ENCODE measurements at places on chromosomes 3 and 15. TPM values are rescaled to one million over a fixed set of nuclear protein-coding genes. Genes with fewer than 3 reads are reported as not detected.

- no peak for DNase-seq
Observed at GRCh38 chr3:8589880-8590556, 54.6 kb downstream of the SSUH2 start.

DNA sequence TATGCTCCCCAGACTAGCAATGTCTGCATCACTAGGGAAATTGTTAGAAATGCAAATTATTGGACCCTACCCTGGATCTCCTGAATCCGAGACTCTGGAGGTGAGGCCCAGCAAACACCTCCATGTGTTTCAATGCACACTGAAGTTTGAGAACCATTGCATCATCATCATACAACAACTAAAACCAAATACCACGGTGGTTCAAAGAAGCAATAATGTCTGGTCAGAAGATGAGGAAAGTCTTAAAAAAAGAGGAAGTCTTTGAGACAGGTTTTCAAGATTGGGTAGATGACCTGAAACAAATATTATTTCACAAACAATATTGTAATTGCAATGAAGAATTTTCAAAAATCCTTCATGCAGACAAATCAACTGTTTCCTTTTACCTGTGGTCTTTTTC, 60.3 kb upstream of the TRA2B start:
- DNase-seq: no peak

DNA sequence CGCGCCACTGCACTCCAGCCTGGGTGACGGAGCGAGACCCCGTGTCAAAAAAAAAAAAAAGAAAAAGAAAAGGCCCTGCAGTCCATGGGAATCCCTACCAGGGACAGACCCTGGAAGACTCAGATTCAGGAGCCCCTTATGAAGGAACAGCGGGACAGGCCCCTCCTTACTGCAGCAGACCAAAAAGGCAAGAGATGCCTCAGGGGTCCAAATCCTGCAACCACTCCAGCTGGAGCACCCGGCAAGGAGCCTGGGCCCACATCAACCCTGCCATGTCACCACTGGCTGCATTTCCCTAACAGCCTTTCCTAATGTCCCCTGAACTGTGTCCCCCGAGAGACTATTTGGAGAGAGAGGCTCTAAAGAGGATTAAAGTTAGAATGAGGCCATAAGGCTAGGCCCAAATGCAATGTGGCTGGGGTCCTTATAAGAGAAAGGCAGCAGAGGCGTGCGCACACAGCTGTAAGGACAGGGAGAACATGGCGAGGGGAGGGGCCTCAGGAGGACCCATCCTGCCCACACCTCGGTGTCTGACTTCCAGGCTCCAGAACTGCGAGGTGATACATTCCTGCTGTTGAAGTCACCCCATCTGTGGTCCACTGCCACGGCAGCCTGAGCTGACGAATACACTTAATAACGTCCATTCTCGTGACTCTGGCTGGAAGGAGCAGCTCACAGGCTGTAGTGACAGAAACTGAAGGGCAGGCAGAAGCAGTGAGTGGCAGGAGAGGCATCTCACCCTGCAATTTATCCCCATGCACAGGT, 78.1 kb downstream of the ATP10A start:
- DNase-seq: no peak

- no peak for DNase-seq
Observed at GRCh38 chr3:112687211-112687610, 46.3 kb upstream of the CCDC80 start.

DNA sequence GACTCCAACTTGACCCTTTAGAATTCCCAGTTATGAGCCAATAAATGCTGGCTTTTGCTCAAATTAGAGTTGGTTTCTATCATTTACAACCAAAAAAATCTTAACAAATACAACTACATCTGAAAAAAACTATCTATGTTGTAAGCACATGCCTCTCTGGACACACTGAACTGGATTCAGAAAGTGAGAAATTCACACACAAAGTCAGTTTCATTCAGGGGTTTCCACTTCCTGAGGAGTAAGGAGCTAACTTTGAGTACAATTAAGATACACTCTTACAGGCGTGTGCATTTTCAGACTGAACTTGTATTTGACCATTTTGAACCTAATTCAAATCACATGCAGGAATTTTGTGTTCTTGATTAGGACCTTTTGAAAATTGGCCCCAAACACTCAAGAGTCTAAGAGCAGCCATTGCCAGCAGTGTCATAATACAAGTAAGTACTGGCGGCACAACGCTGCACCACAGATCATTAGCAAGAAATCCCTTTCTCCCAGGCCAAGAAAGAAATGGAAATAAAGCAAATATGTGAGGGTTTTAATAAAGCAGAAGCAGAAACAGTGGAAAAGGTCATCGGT, 31.2 kb downstream of the LINS1 start:
- DNase-seq: no peak

DNA sequence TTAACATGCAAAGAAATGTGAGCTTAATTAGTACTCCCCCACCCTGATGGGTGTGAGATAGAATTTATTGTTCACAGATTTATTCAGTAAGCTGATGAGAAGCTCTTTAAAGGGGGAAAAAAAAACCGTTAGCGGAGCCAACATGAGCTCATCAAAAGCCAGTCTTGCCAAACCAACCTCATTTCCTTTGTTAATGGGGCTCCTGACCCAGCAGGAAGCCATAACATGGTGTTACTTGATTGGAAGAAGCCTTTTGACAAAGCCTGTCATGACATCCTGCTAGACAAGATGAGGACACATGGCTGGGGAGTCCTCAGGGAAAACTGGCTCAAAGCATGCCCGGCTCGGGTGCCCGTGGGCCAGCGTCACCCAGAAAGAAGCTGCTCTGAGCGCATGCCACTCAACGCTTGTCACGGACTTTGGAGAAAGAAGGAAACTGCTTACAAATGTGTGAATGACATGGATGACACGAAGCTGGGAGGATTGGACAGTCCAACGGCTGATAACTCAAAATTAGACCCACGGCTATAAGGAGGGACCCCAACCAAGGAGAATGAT, 64.6 kb downstream of the SLCO2A1 start:
- no peak for DNase-seq

- no peak for DNase-seq
Observed at GRCh38 chr3:52119826-52120225, 34.4 kb downstream of the POC1A start.

- no peak for DNase-seq
Observed at GRCh38 chr15:68028137-68028887, 25.8 kb upstream of the PIAS1 start.

DNA sequence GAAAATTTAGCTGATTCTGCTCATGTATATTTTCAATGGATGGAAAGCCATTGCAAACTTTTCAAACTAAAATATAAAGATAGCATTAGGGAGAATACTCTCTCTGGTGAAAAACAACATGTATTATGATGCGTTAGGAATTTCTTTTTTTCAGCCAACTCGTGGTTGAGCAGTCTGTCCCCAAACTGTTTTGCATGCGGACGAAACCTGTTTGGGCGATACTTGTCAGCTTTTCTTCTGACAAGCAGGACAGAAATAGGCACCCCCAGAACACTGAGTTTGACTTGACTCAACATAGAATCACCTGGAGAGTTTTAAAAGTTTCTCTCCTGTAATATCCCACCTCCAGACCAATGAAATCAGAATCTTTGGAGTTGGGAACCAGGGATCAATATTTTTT, 417.5 kb upstream of the TPRG1 start:
- DNase-seq: no peak

GRCh38 chr3:72171463-72171881, 386.5 kb upstream of the PROK2 start:
- no peak for DNase-seq

- peak; percentile 43 for DNase-seq
Observed at GRCh38 chr3:129974833-129975704, 549 bp downstream of the TRH start.

DNA sequence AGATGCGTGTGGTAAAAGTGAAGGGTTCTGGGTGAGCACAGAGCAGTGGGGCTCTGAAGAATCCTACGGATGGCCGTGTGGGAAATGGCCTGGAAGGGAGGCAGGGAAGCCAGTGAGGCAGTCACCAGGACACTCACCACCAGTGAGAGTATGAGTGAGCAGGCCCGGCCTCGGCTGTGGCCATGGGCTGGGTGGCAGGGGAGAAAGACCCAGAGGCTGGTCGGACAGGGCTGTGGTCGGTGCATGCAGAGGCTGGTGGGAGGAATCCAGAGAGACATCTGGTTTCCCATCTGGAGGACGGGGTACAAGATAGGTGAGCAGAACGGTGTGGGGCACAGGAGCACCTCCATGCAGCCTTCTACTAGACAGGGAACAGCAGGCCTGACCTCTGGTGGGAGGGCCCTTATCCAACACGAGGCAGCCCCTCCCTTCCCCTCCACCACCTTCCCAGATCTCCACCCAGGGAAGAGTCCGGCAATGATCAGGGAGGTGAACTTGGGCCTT, 10.1 kb downstream of the PCSK6 start:
- DNase-seq: no peak

GRCh38 chr3:141834292-141834691, 42.2 kb upstream of the ATP1B3 start:
- no peak for DNase-seq

- DNase-seq: no peak
Observed at GRCh38 chr3:123536153-123536895, 48.5 kb downstream of the HACD2 start.

- peak; percentile 29 for DNase-seq
Observed at GRCh38 chr3:152395764-152396163, 127.0 kb downstream of the MBNL1 start.

- DNase-seq: no peak
Observed at GRCh38 chr3:124469555-124469954, 260.7 kb upstream of the UMPS start.

- DNase-seq: no peak
Observed at GRCh38 chr15:67070150-67070549, 4.7 kb downstream of the SMAD3 start.

DNA sequence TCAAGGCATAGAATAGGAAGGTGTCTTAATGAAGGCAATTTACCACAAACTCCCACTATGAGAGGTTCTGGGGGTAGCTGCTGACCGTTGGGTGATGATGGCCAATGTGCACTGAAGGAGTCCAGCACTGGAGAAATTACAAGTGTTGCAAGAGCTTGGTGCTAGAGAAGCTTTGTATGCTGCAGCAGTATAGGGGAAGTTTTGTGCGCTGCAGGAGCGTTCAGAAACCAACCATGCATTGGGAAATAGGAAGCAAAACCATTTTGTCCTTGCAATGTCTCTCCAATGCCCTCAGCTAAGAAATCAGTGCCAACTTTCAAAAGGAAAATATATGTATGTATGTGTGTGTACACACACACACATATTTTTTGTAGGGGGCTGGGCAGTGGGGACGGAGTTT, 441.6 kb upstream of the NAALADL2 start:
- DNase-seq: no peak

- no peak for DNase-seq
Observed at GRCh38 chr3:119557877-119558269, 1.5 kb downstream of the CD80 start.

DNA sequence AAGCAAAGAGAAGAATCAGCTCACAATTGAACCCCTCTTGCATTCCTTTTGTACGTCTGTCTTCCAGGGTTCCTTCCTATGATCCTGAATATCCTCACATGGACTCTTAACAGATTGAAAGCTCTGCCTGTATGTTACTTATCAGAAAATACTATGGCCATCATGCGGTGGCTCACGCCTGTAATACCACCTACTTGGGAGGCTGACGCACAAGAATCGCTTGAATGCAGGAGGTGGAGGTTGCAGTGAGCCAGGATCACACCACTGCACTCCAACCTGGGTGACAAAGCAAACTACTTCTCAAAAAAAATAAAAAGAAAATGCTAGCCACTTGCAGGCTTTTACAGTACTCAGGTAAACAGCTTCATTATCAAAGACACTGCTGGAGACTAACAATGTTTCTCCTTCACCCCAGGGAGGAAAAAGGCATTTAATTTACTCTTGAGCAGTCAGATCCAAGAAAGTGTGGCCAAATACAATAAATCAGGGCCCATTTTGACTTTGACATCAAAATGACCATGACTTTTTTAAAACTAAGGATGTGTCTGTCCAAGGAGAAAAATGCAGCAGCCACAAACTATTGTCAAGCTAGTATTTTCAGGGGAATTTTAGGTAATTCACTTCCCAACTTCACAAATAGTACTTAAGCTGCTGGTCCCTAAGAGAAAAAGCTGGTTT, 27.3 kb downstream of the NPTN start:
- DNase-seq: peak; percentile 51

GRCh38 chr15:79018960-79019359, 71.6 kb downstream of the RASGRF1 start:
- DNase-seq: no peak

DNA sequence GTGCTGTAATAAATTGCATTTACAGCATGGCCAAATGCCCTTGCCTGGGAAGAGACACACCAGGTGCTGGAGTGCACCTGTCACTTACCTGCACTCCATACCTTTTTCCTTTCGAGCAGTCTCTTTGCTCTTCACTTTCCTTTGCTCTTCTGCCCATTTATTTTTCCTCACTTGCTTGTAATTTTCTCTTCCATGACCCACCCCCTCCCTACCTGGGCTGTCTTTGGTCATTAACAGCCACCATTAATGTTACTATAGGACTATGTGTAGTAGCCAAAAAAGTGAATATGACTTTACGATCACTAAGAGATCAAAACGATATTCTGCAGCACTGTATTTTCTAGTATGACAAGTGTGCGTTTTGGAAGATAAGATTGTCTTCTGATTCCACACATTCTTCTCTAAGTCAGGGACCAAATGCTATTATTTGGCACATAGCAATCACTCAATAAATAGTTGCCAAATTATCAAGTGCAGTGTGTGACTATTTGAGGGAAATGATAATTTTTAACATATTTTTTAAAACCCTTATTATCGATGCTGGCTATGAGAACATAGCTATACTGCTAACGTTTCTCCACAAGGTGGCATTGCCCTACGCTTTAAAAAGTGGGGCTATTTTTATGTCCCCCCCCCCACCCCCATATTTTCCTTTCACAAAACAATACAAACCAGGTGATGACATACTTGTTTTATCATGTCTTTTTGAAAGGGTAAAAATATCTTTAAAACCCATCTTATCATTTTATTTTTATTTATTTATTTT, 114.4 kb downstream of the GHSR start:
- no peak for DNase-seq

GRCh38 chr3:66464512-66464894, 36.3 kb downstream of the LRIG1 start:
- no peak for DNase-seq

- peak; percentile 5 for DNase-seq
Observed at GRCh38 chr3:29868543-29869101, 587.8 kb downstream of the RBMS3 start.

Gene CCDC13
- 0.45 TPM for total RNA-seq

Gene FOXL2NB
- 10.0 TPM for total RNA-seq

Gene GOLGA8N
- total RNA-seq: 0.50 TPM

Gene THBS1
- 81.3 TPM for total RNA-seq

Gene GOLGA6L7
- not detected for total RNA-seq

Gene SPINK8
- not detected for total RNA-seq

Gene ATP11B
- total RNA-seq: 24.7 TPM

Gene PCSK6
- 6.7 TPM for total RNA-seq

Gene PP2D1
- not detected for total RNA-seq

Gene TMEM266
- total RNA-seq: 2.8 TPM

Gene FGF7
- 0.03 TPM for total RNA-seq

Gene SLC9C1
- total RNA-seq: 0.97 TPM

Gene ZDHHC23
- total RNA-seq: 14.8 TPM

Gene KNL1
- total RNA-seq: 46.2 TPM

Gene PLSCR2
- not detected for total RNA-seq

Gene AADACL2
- not detected for total RNA-seq
